ENCODE measurements at places on chromosomes 11 and 22.
A peak's percentile ranks its signal among the peaks of the same experiment; 100 is the strongest.

DNA sequence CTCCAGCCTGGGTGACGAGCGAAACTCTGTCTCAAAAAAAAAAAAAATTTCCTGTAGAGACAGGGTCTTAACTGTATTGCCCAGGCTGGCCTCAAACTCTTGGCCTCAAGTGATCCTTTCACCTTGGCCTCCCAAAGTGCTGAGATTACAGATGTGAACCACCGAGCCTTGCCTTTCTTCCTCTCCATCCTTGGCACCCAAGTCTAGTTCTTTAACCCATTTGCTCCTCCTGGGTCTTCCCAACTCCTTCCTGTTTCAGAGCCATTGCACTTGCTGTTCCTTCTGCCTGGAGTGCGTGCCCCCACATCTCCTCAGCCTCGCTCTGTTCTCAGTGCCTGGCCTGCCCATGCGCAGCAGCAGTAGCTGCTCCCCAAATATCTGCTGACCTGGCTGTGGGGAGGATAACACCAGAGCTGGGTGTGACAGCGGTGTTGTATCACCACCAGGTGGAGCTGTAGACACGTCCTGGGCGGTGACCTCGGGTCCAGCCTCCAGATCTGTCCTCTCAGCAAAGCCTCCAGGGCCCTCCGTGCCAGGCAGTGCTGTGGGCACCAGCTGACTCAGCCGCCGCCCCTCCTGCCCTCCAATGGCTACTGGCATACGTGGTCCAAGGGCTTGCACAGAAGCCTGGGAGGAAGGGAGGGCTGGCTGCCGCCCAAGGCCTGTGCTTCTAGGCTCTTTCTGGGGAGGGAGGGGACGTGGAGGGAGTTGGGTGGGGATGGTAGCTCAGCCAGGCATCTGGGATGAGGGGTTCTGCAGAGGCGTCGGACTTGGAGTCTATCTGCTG is 22.0 kb downstream of the TEF start:
- peak; percentile 56 for DNase-seq

GRCh38 chr11:64207256-64208085 is 950 bp downstream of the FERMT3 start:
- DNase-seq: peak; percentile 77

- DNase-seq: no peak
Measured at GRCh38 chr11:134049303-134049702, 19.6 kb upstream of the JAM3 start.

DNA sequence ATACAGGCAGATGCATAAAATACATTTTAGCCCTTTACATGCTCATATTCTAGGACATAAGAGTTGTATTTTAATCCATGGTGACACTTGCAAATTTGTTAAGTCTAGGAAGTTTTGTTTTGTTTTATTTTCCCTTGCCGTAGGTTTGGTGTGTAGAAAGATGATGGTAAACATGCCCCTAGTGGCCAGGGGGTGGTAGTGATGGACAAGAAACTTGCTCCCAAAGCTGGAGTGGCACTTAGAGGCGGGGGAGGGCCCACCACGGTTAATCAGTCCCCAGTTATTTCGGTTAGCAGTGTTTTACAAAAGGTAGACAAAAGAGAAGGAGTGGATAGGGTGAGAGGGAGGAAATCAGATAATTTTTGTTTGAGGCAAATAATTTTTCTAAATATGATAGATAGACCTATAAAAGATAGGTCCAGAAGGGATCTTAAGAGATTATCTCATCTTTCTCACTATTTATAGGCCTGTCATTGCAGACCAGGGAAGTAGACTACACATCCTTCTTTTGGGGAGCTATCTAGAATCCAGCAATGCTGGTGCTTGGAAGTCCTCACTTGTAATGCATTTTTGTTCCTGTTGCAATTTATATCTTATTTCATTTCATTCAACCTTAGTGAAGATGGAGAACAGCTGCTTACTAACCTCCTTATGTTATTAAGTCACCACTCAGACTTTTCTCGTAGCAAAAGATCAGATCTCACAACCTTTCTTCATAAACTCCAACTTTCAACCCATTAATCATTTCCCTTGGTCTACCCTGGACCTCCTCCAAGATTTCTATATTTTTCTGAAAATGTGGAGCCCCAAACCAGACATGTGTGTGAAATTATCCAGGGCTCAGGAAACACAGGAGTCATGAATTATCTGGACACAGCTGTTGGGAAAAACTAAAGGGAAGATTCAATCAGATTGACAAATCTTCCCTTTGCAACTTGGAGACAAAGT is 5.9 kb upstream of the BDNF start:
- no peak for DNase-seq

GRCh38 chr22:29787371-29787980 is 20.3 kb downstream of the UQCR10 start:
- DNase-seq: no peak
